HFFc6 (cell line): ENCODE measurements at places on chromosomes 7 and 10. TPM values are rescaled to one million over a fixed set of nuclear protein-coding genes. Genes with fewer than 3 reads are reported as not detected.
A peak's percentile ranks its signal among the peaks of the same experiment; 100 is the strongest.

DNA sequence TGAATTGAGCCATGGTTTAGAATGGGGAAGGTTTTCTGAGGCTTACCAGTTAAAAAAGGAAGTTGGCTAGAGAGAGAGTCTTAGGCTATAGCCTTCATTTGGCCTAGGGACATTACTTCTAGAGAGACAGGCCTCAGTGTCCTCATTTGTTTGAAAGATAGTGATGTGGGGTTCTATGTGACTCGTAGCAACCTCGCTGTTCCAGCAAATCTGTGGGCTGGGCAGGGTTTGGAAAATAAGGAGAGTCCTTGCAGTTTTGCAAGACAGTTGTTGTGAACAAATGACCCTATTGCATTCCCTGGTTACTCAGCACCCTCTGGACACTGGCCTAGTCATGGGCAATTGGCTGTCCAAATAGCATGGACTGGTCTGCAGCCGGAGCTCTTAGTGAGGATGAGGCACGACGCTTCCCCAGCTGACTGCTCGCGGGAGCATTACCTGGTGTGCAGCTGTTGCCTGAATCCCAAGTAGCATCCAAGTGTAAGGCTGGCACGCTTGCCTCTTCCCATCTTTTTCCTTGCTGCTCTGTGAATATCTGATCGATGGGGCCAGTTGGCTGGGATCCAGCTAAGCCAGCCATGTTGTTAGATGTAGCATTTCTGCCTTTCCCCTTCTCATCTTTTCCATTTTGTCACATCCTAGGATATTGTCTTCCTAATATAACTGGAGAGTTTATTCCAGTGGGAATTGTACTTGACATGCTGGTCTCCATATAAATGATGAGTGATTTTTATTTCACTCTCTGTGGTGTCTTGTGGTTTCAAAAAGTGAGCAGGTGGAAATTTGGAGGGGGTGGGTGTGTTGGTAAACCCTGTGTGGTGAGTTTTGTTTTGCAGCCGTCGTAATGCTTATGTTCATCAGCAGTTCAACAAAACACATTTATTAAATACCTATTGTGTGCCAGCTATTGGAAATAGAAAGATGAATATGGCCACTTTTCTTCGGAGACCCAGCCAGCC is 99.8 kb downstream of the SND1 start:
- H3K4me3 ChIP-seq: no peak overlapping the region
- peaks cover 14% of the 10 kb centered on the region for H3K36me3 ChIP-seq
- no peak for DNase-seq
- no peaks in the 10 kb centered on the region for H3K27me3 ChIP-seq
- peak overlapping the region; percentile 42; the same call in 1 of the 2 replicates for H3K27ac ChIP-seq

GRCh38 chr7:116499168-116500077 is at the start of gene CAV2:
Gene CAV2, plus strand, starts transcription at chr7:116499738. Its CDS starts 44 bp downstream, at chr7:116499782.
- peak within 1 kb of the TSS; percentile 90 for H3K27ac ChIP-seq
- peaks cover 68% of the 10 kb centered on the region for H3K4me1 ChIP-seq
- 0 out of 2 replicates have a peak, but pooled peaks cover 3% of the 10 kb centered on the region for H3K27me3 ChIP-seq
- peaks cover 32% of the 10 kb centered on the region for H3K36me3 ChIP-seq
- H3K4me3 ChIP-seq: peak within 1 kb of the TSS; percentile 96

DNA sequence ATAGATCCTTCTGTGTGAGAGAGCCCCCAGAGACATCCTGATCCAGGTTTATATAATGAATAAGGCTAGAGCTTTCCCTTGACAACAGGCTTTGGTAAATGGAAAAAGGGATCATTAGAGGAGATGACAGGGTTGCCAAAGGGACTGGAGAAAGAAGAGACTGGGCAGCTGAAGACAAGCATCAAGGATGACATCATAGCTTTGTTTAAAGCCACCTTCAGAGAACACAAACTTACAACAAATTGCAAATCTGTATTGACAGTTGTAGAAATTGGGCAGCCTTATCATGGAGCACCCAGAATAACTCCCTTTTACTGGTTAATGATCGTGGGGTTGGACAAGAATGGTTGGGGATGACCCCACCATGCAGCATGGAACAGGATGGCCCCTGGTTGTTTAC is 3.7 kb upstream of the PLPP4 start:
- H3K27ac ChIP-seq: no peak overlapping the region
- no peaks in the 10 kb centered on the region for H3K36me3 ChIP-seq
- H3K4me1 ChIP-seq: peaks cover 60% of the 10 kb centered on the region
- peaks cover 5% of the 10 kb centered on the region; the same call in 1 of the 2 replicates for H3K27me3 ChIP-seq

- H3K4me1 ChIP-seq: no peaks in the 10 kb centered on the region
- H3K36me3 ChIP-seq: no peaks in the 10 kb centered on the region
- no peak overlapping the region for H3K4me3 ChIP-seq
- no peak overlapping the region for H3K27ac ChIP-seq
Measured at GRCh38 chr10:74771054-74771453, 55.3 kb upstream of the KAT6B start.

DNA sequence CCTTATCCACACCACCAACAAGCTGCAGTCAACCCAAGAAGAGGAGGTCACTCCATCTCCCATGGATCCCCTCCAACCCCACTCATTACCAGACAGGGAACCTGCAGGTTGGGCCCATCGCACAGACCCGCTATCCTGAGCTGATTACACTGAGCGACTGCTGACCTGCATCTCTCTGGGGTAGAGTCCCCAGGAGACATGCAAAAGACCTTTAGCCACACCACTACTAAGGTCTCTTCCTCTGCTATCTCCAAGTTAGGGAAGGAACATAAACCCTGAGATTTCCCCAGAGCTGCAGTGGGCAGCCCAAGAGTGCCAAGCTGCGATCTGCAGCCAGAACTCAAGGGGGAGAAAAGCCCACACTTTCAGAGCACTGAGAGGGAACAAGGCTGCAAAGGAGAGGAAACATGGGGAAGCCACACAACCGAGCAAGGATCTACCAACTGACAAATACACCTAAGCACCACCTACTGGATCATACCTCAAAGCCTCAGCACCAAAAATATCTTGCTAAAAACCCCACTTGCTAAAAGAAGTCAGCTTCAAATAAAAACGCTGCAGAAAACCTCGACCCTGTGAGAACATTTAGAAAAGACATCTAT is 298.2 kb downstream of the SORCS1 start:
- no peak overlapping the region for H3K27ac ChIP-seq
- H3K27me3 ChIP-seq: peaks cover 3% of the 10 kb centered on the region
- no peak overlapping the region for H3K4me3 ChIP-seq
- no peak for DNase-seq
- H3K4me1 ChIP-seq: no peaks in the 10 kb centered on the region

- H3K36me3 ChIP-seq: no peaks in the 10 kb centered on the region
- H3K4me1 ChIP-seq: no peaks in the 10 kb centered on the region
- peaks cover 46% of the 10 kb centered on the region for H3K27me3 ChIP-seq
- H3K27ac ChIP-seq: no peak overlapping the region
- no peak overlapping the region for H3K4me3 ChIP-seq
Measured at GRCh38 chr10:110160081-110160480, 47.3 kb upstream of the MXI1 start.

GRCh38 chr10:107094824-107095522 is 69.5 kb downstream of the SORCS1 start:
- no peaks in the 10 kb centered on the region for H3K4me1 ChIP-seq
- no peak overlapping the region for H3K27ac ChIP-seq
- H3K36me3 ChIP-seq: no peaks in the 10 kb centered on the region
- H3K4me3 ChIP-seq: no peak overlapping the region
- DNase-seq: no peak

- peaks cover 12% of the 10 kb centered on the region for H3K4me1 ChIP-seq
- H3K27ac ChIP-seq: peak overlapping the region; percentile 58
- H3K36me3 ChIP-seq: peaks cover 6% of the 10 kb centered on the region
- no peak overlapping the region for H3K4me3 ChIP-seq
Measured at GRCh38 chr7:471866-472639, 47.6 kb downstream of the PDGFA start.

DNA sequence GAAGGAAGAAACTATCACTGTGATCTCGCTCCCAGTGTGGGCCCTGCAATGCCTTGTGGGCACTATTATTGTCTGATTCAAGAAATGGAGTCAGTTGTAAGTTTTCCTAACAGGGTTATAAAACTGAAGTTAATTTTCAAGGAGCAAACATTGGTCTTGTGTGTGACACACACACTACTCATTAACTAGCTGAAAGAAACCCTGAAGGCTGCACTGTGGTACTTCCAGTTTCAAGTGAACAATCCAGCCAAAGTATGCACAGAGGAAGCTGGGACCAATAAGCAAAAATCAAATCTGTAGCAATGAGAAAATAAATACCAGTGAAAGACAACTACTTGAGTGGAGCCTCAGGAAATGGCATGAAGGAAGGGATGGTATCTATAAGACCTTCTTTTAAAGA is 506.6 kb upstream of the POT1 start:
- DNase-seq: no peak
- no peaks in the 10 kb centered on the region; the same call in 1 of the 2 replicates for H3K27me3 ChIP-seq
- H3K4me3 ChIP-seq: no peak overlapping the region
- H3K27ac ChIP-seq: no peak overlapping the region
- no peaks in the 10 kb centered on the region for H3K4me1 ChIP-seq

- H3K4me1 ChIP-seq: peaks cover 10% of the 10 kb centered on the region
- H3K36me3 ChIP-seq: no peaks in the 10 kb centered on the region
- H3K27me3 ChIP-seq: peaks cover 12% of the 10 kb centered on the region
Measured at GRCh38 chr7:45697576-45698136, 123.5 kb downstream of the ADCY1 start.

- H3K36me3 ChIP-seq: no peaks in the 10 kb centered on the region
- H3K27me3 ChIP-seq: peaks cover 23% of the 10 kb centered on the region
- H3K4me1 ChIP-seq: no peaks in the 10 kb centered on the region
- peak; percentile 20 for DNase-seq
- no peak overlapping the region for H3K4me3 ChIP-seq
- no peak overlapping the region for H3K27ac ChIP-seq
Measured at GRCh38 chr7:30743371-30744074, 8.4 kb upstream of the INMT start.

- no peaks in the 10 kb centered on the region for H3K36me3 ChIP-seq
- peak; percentile 40 for DNase-seq
- H3K4me3 ChIP-seq: no peak overlapping the region
- H3K27ac ChIP-seq: peak overlapping the region; percentile 62
- peaks cover 8% of the 10 kb centered on the region for H3K4me1 ChIP-seq
Measured at GRCh38 chr7:102456327-102456726, 8.3 kb downstream of the ALKBH4 start.

DNA sequence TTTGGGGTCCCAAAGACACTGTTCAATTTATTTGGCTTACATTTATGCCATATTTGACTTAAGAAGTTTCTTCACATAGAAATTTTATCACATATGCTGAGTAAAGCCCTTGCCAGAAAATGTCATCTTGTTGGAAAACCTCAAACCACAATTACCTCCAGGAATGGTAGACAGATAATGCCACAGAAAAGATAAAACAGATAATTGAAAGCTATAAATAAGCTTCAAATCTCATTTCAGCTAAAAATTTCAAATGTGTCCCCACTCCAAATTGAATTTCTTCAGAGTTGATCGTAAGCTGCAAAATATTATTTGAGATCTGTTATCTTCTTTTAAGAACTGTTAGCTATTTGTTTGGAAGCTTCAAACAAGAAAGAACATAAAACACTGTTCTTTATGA is 176.4 kb upstream of the PTN start:
- no peak overlapping the region for H3K4me3 ChIP-seq
- no peak overlapping the region for H3K27ac ChIP-seq
- H3K4me1 ChIP-seq: peaks cover 17% of the 10 kb centered on the region; the same call in 1 of the 2 replicates

DNA sequence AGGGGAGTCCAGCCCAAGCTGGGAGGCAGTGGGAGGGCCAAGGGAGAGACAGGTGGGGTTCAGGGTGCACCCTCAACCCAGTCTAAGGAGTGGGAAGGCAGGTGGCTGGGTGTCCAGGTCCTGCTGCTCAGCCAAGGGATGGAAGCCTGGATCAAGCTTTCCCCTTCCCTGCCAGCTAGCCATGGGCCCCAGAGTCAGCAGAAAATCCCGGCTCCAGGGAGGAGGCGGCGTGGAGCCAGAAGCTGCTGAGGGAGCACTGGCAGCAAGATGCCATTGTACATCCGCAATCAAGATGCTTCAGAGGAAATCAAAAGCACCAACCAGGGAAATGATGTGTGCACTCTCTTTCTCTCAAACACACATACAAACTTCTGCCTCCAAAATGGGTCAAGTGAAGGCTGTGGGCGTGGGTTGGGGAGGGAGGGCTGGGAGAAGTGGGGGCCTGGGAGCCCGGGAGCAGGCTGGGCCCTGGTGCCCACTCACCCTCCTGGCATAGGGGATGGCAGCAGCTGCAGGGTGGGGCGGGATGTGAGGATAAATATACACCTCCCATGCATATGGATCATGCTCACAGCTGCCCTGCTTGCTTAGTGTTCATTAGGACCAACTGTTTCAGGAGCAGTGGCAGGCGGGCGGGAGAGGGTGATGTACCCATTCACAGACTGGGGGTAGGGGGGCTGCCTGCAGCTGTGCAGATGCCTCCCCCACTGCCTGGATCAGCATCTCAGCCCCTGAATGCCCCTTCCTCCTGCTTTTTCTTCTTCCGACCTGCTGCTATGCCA is 24.2 kb downstream of the TRIM8 start:
- H3K4me3 ChIP-seq: no peak overlapping the region
- H3K27me3 ChIP-seq: peaks cover 3% of the 10 kb centered on the region; the same call in 1 of the 2 replicates
- peak overlapping the region; percentile 61 for H3K27ac ChIP-seq
- peaks cover 26% of the 10 kb centered on the region for H3K4me1 ChIP-seq

- H3K27me3 ChIP-seq: no peaks in the 10 kb centered on the region; the same call in 1 of the 2 replicates
- H3K27ac ChIP-seq: peak overlapping the region; percentile 74
- peaks cover 11% of the 10 kb centered on the region for H3K36me3 ChIP-seq
- H3K4me3 ChIP-seq: peak overlapping the region; percentile 85
Measured at GRCh38 chr7:149285603-149286002, 23.6 kb downstream of the ZNF783 start.

DNA sequence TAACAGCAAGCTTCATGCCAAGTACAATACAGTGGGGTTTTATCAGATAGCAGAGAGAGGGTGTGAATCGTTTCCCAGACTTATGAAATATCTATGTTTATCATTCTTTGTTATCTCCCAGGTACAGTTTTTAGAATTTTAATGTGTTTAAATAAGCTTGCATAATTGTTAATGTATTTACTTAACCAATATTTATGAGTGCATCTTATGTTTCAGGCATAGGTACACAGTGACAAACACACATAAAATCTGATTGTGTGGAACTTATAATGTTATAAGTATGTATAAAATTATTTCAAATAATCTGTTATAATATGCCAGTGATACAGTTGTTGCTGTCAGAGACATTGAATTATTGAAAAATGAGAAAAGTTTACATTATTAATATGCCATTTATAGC is 1011.4 kb upstream of the C7orf33 start:
- no peak overlapping the region for H3K27ac ChIP-seq
- no peaks in the 10 kb centered on the region for H3K36me3 ChIP-seq
- DNase-seq: no peak
- H3K27me3 ChIP-seq: no peaks in the 10 kb centered on the region
- peaks cover 14% of the 10 kb centered on the region; the same call in 1 of the 2 replicates for H3K4me1 ChIP-seq
- H3K4me3 ChIP-seq: no peak overlapping the region

GRCh38 chr10:21052072-21052708 is 155.1 kb upstream of the NEBL start:
- no peak overlapping the region for H3K27ac ChIP-seq
- no peaks in the 10 kb centered on the region for H3K36me3 ChIP-seq

Gene ZNF511
- total RNA-seq: 44.9 to 55.6 TPM (median 52.4 TPM) in 3 replicates

Gene AMZ1
- 7.2 to 12.4 TPM (median 11.3 TPM) in 3 replicates for total RNA-seq

Gene NMT2
- 32.0 to 67.3 TPM (median 37.5 TPM) in 3 replicates for total RNA-seq

Gene OR13A1
- not detected in 2 replicates for total RNA-seq

Gene GPR158
- total RNA-seq: not detected in 3 replicates

Gene HNRNPH3
- 88.4 to 134 TPM (median 129 TPM) in 3 replicates for total RNA-seq

Gene PRPS1L1
- total RNA-seq: not detected in 3 replicates
